ENCODE measurements at places on chromosomes 5 and 9. TPM values are rescaled to one million over a fixed set of nuclear protein-coding genes. Genes with fewer than 3 reads are reported as not detected.
A peak's percentile ranks its signal among the peaks of the same experiment; 100 is the strongest.

The SLC6A19 gene
- not detected for total RNA-seq

The BRD9 gene
- total RNA-seq, result 79.4 TPM

The PSD2 gene
- 0.08 TPM for total RNA-seq

The PCDHB15 gene
- total RNA-seq, result not detected

The KCNN2 gene
- not detected for total RNA-seq

DNA sequence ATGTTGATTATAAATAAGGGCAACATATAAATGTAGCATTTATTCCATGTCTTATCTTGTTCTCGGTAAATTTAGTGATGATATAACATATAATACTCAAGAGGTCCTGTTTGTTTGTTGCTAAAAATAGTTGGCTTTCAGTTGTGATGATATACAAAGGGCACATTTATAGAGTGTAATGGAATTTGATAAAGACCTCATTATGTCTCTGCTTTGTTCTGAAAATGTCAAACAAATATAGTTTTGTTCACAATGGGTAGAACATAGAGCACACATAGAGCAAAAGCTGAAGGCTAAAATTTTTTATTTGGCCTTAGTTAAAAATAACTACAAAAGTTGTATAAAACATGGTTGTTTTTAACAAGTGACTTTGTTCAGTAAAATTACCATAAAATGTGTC is 477.1 kb upstream of the SMC2 start:
- H3K27ac ChIP-seq, result no peak overlapping the region
- no peak overlapping the region for H3K4me3 ChIP-seq
- no peak for DNase-seq

- H3K36me3 ChIP-seq, result no peaks in the 10 kb centered on the region
- H3K27ac ChIP-seq, result no peak overlapping the region
- H3K27me3 ChIP-seq, result peaks cover 2% of the 10 kb centered on the region
- H3K4me3 ChIP-seq, result no peak overlapping the region
- H3K4me1 ChIP-seq, result no peaks in the 10 kb centered on the region
Observed at GRCh38 chr5:146009020-146009419, 72.6 kb downstream of the SH3RF2 start.

- H3K36me3 ChIP-seq, result no peaks in the 10 kb centered on the region
- no peaks in the 10 kb centered on the region for H3K4me1 ChIP-seq
- H3K27ac ChIP-seq, result no peak overlapping the region
- H3K27me3 ChIP-seq, result no peaks in the 10 kb centered on the region
Observed at GRCh38 chr9:25003686-25004085, 458.0 kb upstream of the IZUMO3 start.

DNA sequence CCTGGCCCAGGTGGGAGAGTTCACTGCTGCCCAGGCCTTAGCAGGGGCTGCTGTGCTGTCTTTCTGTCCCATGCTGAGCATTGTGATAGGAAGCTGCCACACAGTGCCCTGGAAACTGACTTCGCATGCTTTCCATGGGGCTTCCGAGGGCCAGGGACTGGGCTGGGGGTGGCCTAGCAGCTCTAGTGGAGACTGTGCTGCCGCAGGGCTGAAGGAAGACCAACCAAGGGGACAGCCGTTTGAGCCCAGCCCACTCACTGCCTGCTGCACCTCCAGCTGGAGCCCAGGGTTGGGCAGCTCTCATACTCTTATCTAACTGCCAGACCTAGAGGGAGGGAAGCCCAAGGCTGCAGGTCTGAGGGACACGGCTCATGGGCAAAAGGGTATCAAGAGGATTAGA is 79.2 kb downstream of the RGS3 start:
- DNase-seq, result no peak
- no peak overlapping the region for H3K4me3 ChIP-seq
- H3K27me3 ChIP-seq, result no peaks in the 10 kb centered on the region
- H3K36me3 ChIP-seq, result peaks cover 62% of the 10 kb centered on the region
- peaks cover 68% of the 10 kb centered on the region for H3K4me1 ChIP-seq

DNA sequence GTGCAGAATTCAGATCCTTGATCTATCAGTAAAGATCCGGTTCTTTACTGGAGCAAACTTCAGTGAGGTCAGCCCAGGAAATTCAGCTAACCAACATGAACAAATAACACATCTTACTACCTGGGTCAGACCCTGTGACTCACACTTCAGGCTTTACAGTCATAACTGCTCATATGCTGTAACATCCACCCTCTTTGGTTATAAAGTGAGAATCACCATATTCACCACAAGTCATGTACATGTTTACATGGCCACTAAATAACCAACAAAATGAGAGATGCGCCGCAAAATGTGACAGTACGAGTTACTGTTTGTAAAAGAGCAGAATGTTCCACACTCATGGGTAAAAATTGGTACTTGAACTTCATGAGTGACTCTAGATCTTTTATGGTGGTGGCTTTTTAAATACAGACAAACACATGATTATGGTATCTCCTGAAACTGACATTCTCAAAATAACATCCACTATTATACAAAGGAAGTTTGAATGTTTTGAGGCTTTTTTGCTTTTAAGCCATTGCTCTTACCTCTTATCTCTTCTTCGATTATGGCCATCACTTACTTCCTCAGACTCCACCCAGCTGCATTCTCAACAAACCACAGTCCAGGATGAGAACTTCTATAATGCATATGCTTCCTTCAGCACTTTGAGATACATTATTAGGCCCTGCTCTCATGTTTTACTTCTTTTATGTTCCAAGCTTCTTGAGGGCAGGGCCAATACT is 516.6 kb downstream of the RAB3C start:
- no peak for DNase-seq
- no peak overlapping the region for H3K4me3 ChIP-seq
- H3K27ac ChIP-seq, result peak overlapping the region; percentile 75
- peaks cover 9% of the 10 kb centered on the region for H3K4me1 ChIP-seq
- H3K36me3 ChIP-seq, result no peaks in the 10 kb centered on the region

DNA sequence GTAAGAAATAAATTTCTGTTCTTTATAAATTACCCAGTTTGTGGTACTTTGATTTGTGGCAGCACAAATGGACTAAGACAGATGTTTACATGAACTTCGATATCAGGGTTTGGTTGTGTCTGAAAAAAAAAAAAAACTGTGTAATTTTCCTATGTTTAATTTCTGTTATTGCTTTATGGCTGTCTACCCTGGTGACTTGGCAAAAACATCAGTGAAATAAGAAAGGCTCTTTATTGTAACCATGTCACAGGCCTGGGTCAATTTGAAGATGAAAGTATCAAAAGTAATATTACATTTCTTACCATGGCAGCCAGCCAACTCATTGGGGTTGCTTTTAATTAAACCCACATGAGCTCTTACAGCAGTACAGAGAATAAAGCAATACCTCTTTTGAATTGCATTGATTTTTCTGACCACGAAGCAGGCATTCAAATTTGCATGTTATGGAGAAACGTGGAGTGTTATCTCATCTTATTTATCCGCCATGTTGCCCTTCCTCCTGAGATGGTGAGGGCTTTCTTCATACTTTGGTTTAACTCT is 20.6 kb upstream of the SV2C start:
- DNase-seq, result no peak
- H3K27ac ChIP-seq, result no peak overlapping the region
- H3K4me1 ChIP-seq, result no peaks in the 10 kb centered on the region

DNA sequence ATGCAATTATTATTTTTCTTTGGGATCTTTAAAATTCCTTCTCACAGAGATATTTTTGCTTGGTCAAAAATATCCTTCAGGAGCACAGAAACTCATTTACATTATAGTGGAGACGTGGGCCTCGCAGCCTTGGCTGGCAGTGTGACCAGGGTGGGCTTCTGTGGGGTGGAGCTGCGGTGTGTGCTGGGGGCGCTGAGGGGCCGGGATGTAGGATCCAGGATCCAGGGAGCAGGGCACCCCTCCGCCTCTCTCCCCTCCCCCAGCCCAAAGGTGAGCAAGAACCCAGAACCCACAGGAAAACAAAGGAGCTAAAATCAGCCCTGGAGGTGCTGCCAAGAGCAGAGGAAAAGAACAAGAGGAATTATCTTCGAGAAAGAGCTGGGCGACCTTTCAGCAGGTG is 79.1 kb upstream of the OLFM1 start:
- peaks cover 6% of the 10 kb centered on the region for H3K27me3 ChIP-seq
- H3K36me3 ChIP-seq, result no peaks in the 10 kb centered on the region
- DNase-seq, result no peak
- H3K4me1 ChIP-seq, result no peaks in the 10 kb centered on the region
- H3K27ac ChIP-seq, result no peak overlapping the region
- no peak overlapping the region for H3K4me3 ChIP-seq

GRCh38 chr5:174306345-174307030 is 261.0 kb downstream of the NSG2 start:
- DNase-seq, result no peak
- no peaks in the 10 kb centered on the region for H3K36me3 ChIP-seq
- no peak overlapping the region for H3K4me3 ChIP-seq
- peaks cover 15% of the 10 kb centered on the region for H3K27me3 ChIP-seq
- no peaks in the 10 kb centered on the region for H3K4me1 ChIP-seq

DNA sequence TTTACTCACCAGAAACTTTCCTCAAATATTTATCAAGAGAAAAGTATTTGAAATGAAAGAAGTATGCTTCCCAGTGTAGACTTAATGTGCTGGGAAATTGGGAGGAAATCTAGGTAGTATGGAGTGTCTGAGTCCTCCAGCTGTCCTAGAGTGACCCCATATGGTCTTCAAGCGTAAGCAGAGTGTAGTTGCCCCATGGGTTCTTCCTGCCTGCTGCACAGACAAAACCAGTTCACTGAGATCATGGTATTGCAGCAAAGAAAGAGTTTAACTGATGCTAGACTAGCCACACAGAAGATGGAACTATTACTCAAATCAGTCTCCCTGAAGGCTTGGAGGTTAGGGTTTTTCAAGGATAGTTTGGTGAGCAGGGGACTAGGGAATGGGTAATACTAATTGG is 114.9 kb upstream of the PRLR start:
- DNase-seq, result no peak
- no peaks in the 10 kb centered on the region for H3K4me1 ChIP-seq
- peaks cover 5% of the 10 kb centered on the region for H3K27me3 ChIP-seq
- H3K27ac ChIP-seq, result no peak overlapping the region

DNA sequence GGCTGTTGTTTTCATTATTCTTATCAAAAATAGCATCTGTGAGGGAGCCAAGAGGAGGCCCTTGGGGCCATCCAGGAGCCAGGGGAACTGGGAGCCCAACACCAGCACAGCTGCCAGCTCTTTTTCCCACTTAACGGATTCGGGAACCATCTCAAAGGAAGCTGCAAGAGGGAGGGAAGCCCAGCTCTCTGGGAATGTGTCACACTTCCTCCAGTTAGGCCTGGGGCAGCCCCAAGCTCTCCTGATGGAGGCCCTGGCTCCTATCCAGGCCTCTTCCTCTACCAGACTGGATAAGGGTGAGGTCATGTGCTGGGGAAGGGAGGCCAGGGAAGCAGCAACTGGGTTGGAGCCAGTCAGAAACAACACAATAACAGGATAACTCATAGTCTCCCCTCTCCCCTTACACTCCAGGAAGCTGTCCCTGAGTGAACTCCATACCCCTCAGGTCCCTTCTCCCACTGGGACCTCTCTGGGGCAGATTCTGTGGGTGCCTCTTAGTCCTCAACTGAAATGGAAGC is 12.7 kb downstream of the CSF2 start:
- no peak for DNase-seq
- H3K36me3 ChIP-seq, result no peaks in the 10 kb centered on the region
- no peak overlapping the region for H3K4me3 ChIP-seq
- H3K4me1 ChIP-seq, result peaks cover 6% of the 10 kb centered on the region
- H3K27me3 ChIP-seq, result no peaks in the 10 kb centered on the region

- peaks cover 13% of the 10 kb centered on the region for H3K27me3 ChIP-seq
- no peaks in the 10 kb centered on the region for H3K4me1 ChIP-seq
- no peak overlapping the region for H3K27ac ChIP-seq
Observed at GRCh38 chr5:74095871-74096270, 469.9 kb downstream of the ARHGEF28 start.

DNA sequence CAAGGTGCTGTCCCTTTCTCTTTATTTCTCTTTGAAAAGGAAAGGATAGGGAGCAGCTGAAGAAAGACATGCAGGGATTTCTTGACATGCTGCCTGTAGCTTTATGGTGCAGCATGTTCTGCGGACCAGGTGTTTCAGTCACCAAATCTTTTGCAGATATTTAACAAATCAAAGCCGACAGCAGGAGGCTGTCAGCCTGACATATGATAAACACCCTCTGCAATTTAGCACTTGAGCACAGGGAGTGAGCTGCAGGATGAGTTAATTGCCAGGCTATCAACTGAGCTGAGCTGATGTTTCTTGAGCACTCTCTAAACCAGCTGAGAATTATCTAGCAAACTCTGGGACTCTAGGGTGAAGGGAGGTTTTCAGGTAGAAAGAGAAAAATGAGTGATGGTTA is 212.8 kb upstream of the ATP10B start:
- no peaks in the 10 kb centered on the region for H3K4me1 ChIP-seq
- no peak overlapping the region for H3K4me3 ChIP-seq
- DNase-seq, result no peak
- no peak overlapping the region for H3K27ac ChIP-seq
- peaks cover 6% of the 10 kb centered on the region for H3K27me3 ChIP-seq

DNA sequence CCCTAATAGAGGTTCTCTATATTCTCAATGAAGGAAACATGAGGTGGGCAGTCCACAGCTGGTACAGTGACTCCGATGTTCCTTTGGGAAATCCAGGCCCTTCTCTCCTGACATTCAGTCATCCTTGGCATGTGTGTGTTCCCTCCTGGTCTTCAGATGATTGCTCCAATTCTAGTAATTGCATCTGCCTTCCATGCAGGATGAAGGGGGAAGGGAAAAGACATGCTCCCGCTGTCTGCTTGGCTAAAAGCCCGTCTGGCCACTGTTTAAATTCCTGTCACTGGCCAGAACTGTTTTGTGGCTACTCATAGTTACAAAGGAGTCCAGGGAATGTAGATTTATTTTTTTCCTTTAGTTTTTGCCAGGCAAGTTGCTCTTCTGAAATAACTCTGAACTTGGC is 65.0 kb downstream of the MAST4 start:
- peaks cover 20% of the 10 kb centered on the region for H3K27me3 ChIP-seq
- H3K4me1 ChIP-seq, result no peaks in the 10 kb centered on the region
- DNase-seq, result no peak
- no peak overlapping the region for H3K27ac ChIP-seq
- H3K4me3 ChIP-seq, result no peak overlapping the region

DNA sequence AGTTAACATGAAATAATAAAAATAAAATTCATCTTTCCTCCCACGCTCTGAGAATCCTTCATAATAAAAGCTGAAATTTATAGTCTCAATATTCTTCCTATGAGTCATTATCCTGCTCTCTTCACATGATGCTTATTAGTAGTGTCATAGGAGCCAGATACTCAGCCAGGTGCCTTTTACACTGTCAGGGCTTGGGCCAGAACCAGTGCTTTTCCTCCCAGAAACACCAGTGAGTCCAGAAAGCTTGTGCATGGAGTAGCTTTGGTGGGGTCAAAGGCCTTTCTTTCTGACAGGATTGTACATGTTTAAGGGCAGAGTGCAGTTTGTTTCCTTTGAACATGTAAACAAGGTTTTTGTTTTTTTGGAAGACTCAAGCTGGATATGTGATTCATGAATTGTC is 6.8 kb downstream of the LSM11 start:
- H3K27ac ChIP-seq, result no peak overlapping the region
- no peaks in the 10 kb centered on the region for H3K27me3 ChIP-seq
- peaks cover 4% of the 10 kb centered on the region for H3K4me1 ChIP-seq
- DNase-seq, result no peak
- peaks cover 34% of the 10 kb centered on the region for H3K36me3 ChIP-seq

Measured in naive thymus-derived CD8-positive, alpha-beta T cell (primary cell).